ENCODE measurements at places on chromosomes 16 and 17.

GRCh38 chr16:46832757-46833459, 1.9 kb upstream of the C16orf87 start:
- DNase-seq: no peak

- no peak for DNase-seq
Measured at GRCh38 chr17:76834870-76835269, 33.3 kb upstream of the MGAT5B start.

DNA sequence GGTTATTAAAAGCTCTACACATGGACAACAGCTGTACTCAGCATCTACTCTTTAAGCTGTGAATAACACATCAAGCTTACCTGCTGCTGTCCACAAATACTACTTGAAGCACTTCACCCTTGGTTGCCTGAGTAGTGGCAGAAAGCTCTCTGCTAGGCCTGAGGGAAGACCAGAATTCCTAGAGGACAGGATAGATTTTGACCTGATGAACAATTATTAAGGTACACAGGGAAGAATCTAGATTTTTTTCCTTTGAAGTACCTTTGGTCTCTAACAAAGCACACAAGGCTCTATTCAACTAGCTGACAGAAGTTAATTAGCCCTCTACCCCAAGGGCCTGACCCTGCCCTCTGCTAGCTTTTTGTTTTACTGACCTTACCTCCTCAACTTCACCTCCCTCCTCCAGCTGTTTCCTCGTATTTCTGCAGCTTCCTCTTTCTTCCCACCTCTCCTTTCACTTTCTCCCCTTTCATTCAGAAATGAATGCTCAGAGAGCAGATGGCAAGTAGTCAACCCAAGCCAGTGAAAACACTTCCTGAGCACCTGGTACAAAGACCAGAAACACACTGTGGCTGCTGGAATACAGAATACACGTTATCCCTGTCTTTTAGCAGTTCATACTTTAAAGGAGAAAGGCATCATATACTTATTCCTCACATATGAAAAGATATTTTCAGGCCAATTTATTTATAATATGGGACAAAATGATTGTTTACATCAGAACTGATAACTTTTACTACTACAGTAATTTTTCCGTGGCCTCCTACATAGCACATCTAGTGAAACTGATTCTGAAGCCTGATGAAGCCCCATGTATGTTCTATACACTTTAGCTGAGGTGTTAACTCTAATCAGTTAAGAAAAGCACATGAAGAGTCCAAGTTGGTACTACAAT, 5.7 kb upstream of the VEZF1 start:
- DNase-seq: no peak

DNA sequence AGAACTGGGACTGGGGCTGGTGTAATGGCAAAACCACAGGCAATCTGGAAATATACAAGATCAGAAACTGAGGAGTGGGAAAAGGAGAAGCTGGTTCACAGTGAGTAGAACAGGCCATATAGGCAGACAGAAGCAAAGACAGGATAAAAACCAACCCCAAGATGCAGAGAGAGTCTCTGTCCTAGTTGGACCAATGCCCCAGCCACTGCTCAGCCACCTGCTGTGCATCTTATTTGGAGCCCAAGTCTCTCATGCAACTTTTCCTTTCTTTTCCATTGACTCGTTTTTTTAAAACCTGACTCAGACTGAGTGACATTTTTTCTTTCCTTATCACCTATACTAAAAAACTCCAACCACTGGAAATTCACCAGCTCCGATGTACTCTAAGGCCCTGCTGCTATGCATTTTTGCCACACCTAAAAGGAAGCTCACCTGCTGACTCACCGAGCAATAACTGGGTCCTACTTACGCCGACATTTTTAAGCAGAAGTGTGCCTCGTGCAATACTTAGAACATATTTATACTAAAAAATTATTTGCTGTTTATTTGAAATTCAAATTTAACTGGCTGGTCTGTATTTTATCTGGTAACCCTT, 100.8 kb upstream of the XYLT1 start:
- DNase-seq: no peak

- no peak for DNase-seq
Measured at GRCh38 chr16:5634666-5635180, 537.1 kb upstream of the EEF2KMT start.

GRCh38 chr16:14529010-14529669, 100.9 kb downstream of the PARN start:
- DNase-seq: peak; percentile 24

Measured in activated T-cell treated with anti-CD3 and anti-CD28 coated beads for 1 hour (primary cell).